ENCODE measurements at places on chromosomes 7 and 10.

GRCh38 chr7:151032936-151033863 is 5.0 kb downstream of the ABCB8 start:
- no peak for DNase-seq

GRCh38 chr10:4214908-4215307 is 429.9 kb upstream of the KLF6 start:
- DNase-seq = no peak

DNA sequence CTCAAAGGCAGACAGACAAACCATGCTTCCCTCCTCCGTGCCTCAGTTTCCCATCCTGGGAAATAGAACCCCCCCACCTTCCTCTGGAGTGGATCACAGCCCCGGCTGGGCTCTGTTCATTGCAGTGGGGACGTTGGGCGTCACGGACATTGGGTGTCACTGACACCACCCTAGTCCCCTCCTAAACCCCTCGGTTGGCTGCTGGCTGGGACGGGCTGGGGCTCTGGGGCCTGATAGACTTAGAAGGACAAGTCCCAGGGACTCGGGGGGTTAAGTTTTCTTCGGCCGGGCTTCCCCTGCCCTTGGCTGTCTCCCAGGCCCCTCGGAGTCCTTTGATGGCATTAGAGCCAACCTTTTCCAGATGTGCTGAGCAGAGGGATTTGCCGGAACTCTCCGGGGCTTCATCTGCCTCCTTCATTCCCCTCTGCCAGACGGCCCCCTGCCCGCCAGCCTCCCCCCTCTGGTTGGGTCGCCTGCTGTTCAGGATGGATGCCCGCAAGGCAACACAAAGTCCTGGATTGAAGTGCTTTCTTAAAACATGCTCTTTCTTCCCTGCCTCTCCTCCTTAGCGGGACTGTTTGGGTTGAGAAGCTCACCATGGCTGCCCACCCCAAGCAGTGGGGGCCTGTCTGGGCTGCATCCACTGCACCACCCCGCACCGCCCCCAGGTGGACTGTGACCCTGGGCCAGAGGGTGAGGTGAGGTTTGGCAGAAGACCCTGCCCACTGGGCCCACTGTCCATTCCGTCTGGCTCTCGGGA is 73.0 kb downstream of the COL26A1 start:
- DNase-seq = no peak

GRCh38 chr7:43876976-43877745 is 7.8 kb upstream of the MRPS24 start:
- no peak for DNase-seq

- no peak for DNase-seq
These were observed 12.0 kb downstream of the EVX1 start for GRCh38 chr7:27254625-27255024.

- no peak for DNase-seq
These were observed 119.1 kb upstream of the PFKP start for GRCh38 chr10:2948127-2948854.

DNA sequence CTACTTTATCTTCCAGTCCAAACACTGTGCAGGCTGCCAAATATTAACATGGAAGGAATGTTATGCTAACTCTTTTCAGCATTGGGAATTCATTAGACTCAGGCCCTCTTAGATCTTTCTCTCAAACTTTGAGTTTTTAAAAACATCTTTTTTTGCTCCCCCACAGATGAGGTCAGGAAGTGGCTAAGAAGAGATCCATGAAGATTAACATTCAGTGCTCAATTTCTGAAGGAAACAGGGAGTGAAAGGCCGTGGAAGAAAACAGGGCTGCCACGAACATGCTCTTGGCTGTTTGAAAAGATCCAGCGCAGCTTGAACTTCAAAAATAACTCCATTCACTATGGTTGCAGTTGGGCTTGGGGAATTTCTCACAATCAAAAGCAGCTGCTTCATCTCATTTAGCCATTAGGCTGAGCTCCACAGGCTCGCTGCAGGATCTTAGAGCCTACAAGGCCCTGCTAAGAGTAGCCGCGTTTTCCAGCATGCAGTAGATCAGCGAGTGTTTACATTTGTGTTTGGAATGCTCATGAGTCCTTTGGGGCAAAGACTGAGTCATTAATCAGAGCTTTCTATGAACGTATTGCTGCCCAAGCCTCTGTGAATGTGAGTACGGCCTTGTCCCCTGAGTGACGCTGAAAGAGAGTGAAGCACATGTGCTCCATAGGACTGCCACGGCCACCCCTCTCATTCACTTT is 41.2 kb upstream of the TNS3 start:
- DNase-seq = no peak

- DNase-seq = no peak
These were observed 72.0 kb downstream of the AGMO start for GRCh38 chr7:15489861-15490260.

GRCh38 chr10:111206521-111206920 is 129.7 kb downstream of the ADRA2A start:
- no peak for DNase-seq

- no peak for DNase-seq
These were observed 5.9 kb downstream of the MGMT start for GRCh38 chr10:129472696-129473555.

Data from dermis blood vessel endothelial cell (primary cell).